Memory B cell (primary cell): ENCODE measurements at places on chromosomes 11 and 22.
A peak's percentile ranks its signal among the peaks of the same experiment; 100 is the strongest.

- DNase-seq, result no peak
- H3K4me3 ChIP-seq, result peak overlapping the region; percentile 86
- no peak overlapping the region for H3K27ac ChIP-seq
- no peaks in the 10 kb centered on the region for H3K36me3 ChIP-seq
Measured at GRCh38 chr11:19714387-19715363, 2.0 kb downstream of the NAV2 start.

- peaks cover 8% of the 10 kb centered on the region for H3K4me1 ChIP-seq
- no peak overlapping the region for H3K4me3 ChIP-seq
- no peak overlapping the region for H3K27ac ChIP-seq
- DNase-seq, result no peak
- H3K27me3 ChIP-seq, result peaks cover 6% of the 10 kb centered on the region
- H3K36me3 ChIP-seq, result peaks cover 2% of the 10 kb centered on the region
Measured at GRCh38 chr11:61121192-61121831, 19.0 kb downstream of the CD5 start.

GRCh38 chr11:84022695-84023094, 736.5 kb upstream of the CCDC90B start:
- H3K4me3 ChIP-seq, result no peak overlapping the region
- no peak for DNase-seq
- peaks cover 1% of the 10 kb centered on the region for H3K27me3 ChIP-seq
- H3K4me1 ChIP-seq, result no peaks in the 10 kb centered on the region

- H3K4me3 ChIP-seq, result no peak overlapping the region
- peaks cover 9% of the 10 kb centered on the region for H3K4me1 ChIP-seq
- H3K27ac ChIP-seq, result no peak overlapping the region
- peaks cover 50% of the 10 kb centered on the region for H3K36me3 ChIP-seq
- H3K27me3 ChIP-seq, result no peaks in the 10 kb centered on the region
Measured at GRCh38 chr11:10495464-10495786, 40.4 kb downstream of the AMPD3 start.

DNA sequence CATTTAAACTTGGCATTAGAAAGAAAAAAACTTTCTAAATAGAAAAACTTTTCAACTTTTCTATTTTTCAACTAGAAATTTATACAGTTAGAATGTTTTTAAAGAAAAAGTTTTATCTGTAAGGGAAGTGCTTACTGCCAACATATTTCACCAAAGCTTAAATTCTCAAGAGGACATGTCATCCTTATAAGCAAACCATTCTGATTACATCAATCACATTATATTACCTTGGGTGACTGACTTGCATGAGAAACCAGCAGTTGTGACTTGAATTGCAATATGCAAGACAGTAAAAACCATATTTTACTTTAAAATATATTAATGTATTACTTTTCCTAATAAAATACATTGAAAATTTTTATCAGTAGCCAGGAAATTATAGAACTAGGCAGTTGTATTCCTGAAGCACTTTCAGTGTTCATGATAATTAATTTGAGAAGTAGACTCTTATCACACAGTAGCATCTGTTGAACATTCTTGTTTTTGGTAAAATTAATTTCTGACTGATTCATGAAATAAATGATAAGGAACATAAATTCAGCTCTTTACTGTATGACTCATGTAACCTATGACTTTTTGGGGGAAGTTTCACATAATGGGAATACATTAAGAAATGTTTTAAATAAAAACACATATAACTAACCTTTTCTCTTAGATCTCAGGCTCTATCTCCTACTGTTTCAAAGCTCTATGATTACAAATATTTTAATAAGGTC, 345.0 kb upstream of the CCDC179 start:
- no peaks in the 10 kb centered on the region for H3K27me3 ChIP-seq
- no peaks in the 10 kb centered on the region for H3K36me3 ChIP-seq
- no peak for DNase-seq
- H3K4me1 ChIP-seq, result no peaks in the 10 kb centered on the region
- H3K4me3 ChIP-seq, result no peak overlapping the region
- no peak overlapping the region for H3K27ac ChIP-seq

GRCh38 chr11:73195191-73196007, 22.7 kb upstream of the P2RY2 start:
- H3K4me1 ChIP-seq, result peaks cover 12% of the 10 kb centered on the region
- H3K36me3 ChIP-seq, result no peaks in the 10 kb centered on the region
- H3K27me3 ChIP-seq, result no peaks in the 10 kb centered on the region
- no peak overlapping the region for H3K4me3 ChIP-seq

GRCh38 chr22:48825802-48826520, 1001.7 kb downstream of the BRD1 start:
- H3K27me3 ChIP-seq, result peaks cover 10% of the 10 kb centered on the region
- no peaks in the 10 kb centered on the region for H3K4me1 ChIP-seq
